ENCODE measurements at places on chromosomes 1 and 21. TPM values are rescaled to one million over a fixed set of nuclear protein-coding genes. Genes with fewer than 3 reads are reported as not detected.
A peak's percentile ranks its signal among the peaks of the same experiment; 100 is the strongest.

Gene MYOC
- 0.69 TPM for total RNA-seq

Gene LAMTOR5
- total RNA-seq, result 39.6 TPM

Gene TIE1
- total RNA-seq, result 32.3 TPM

Gene COL16A1
- total RNA-seq, result 60.6 TPM

Gene SPRR2A
- not detected for total RNA-seq

Gene FAM167B
- 1.5 TPM for total RNA-seq

DNA sequence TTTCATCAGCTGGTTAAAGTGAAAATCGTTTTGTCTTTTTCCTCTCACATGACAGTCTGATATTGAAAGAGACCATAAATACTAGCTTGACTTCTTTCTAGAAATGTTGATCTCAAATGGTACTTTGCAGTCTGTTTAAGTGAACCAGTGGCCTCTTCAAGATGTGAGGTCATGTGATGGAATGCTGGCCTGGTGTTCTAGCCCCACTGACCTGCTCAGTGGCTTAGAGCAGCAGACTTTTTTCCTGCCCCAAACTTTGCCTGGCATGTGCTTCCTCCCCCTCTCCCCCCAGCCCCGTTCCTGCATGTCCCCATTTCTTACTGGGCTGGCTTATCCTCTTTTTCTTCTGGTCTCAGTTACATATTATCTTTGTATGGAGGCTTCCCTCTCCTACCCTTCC lies 34.3 kb downstream of the ZYG11A start:
- no peaks in the 10 kb centered on the region for H3K4me1 ChIP-seq
- H3K27me3 ChIP-seq, result no peaks in the 10 kb centered on the region
- DNase-seq, result no peak
- no peak overlapping the region for H3K27ac ChIP-seq
- no peaks in the 10 kb centered on the region for H3K36me3 ChIP-seq
- H3K4me3 ChIP-seq, result no peak overlapping the region

GRCh38 chr1:245599371-245600174 lies 444.8 kb downstream of the KIF26B start:
- H3K27me3 ChIP-seq, result no peaks in the 10 kb centered on the region
- H3K36me3 ChIP-seq, result no peaks in the 10 kb centered on the region
- peak; percentile 70 for DNase-seq
- no peak overlapping the region for H3K4me3 ChIP-seq
- no peak overlapping the region for H3K27ac ChIP-seq

DNA sequence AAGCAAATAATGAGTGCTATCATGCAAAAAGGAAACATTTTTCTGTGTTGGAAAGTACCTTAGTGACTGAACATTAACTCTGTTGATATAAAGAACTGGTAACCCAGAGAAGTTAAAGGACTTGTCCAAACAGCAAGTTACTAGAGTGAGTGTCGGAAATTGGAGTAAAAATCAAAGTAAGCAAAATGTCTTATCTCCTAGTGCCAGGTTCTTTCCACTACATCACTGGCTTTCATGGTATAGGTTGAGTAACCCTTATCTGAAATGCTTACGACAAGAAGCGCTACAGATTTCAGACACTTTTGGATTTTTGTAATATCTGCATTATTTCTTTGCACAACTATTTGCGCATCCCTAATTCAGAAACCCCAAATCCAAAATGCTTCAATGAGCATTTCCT lies 16.4 kb upstream of the RABIF start:
- no peak for DNase-seq
- peaks cover 40% of the 10 kb centered on the region for H3K36me3 ChIP-seq
- H3K4me3 ChIP-seq, result no peak overlapping the region

DNA sequence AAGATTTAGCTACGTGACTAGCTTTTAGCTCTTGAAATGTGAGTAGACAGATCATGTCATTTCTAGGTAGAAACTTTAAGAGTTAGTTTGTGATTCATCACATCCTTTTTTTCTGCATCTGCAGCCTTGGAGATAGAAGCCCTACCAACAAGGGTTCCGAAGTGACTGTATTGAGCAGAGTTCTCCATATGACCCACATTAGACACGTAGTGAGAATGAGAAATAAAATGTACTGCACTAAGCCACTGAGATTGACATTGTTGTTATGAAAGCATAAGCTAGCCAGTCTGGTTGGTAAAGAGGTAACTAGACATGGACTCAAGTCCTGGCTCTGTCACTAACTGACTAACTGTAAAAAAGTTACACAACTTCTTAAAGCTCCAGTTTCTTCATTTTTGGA lies 296.1 kb downstream of the PDE4B start:
- no peaks in the 10 kb centered on the region for H3K4me1 ChIP-seq
- no peaks in the 10 kb centered on the region for H3K36me3 ChIP-seq
- H3K27me3 ChIP-seq, result no peaks in the 10 kb centered on the region
- H3K4me3 ChIP-seq, result no peak overlapping the region
- H3K27ac ChIP-seq, result no peak overlapping the region

- no peaks in the 10 kb centered on the region for H3K27me3 ChIP-seq
- DNase-seq, result no peak
- H3K4me1 ChIP-seq, result peaks cover 21% of the 10 kb centered on the region
- no peak overlapping the region for H3K27ac ChIP-seq
- H3K36me3 ChIP-seq, result no peaks in the 10 kb centered on the region
Observed at GRCh38 chr1:114077188-114077587, 76.5 kb downstream of the SYT6 start.

DNA sequence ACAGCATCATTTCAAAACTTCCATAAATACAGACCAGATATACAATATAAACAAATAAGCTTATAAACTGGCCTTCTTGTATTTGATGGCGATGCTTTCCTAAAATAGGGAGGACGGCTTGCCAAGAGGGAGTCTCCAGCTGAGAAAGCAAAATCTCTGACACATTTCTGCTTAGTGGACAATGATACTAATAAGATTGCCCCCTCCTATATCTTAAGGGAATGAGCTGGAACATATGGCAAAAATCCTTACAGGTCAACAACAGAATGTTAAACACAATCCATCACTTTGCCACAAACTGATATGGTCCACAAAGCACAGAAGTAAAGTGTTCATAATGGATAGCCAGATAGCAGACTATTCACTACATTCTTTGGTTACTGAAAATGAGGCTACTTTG lies 7.1 kb upstream of the GADD45A start:
- no peak overlapping the region for H3K4me3 ChIP-seq
- no peak for DNase-seq
- no peaks in the 10 kb centered on the region for H3K36me3 ChIP-seq
- no peaks in the 10 kb centered on the region for H3K27me3 ChIP-seq
- H3K4me1 ChIP-seq, result no peaks in the 10 kb centered on the region

GRCh38 chr1:13820055-13820454 lies 120.1 kb downstream of the PRDM2 start:
- peaks cover 47% of the 10 kb centered on the region for H3K36me3 ChIP-seq
- no peak overlapping the region for H3K4me3 ChIP-seq
- no peak for DNase-seq
- H3K27me3 ChIP-seq, result no peaks in the 10 kb centered on the region
- H3K4me1 ChIP-seq, result no peaks in the 10 kb centered on the region

- no peaks in the 10 kb centered on the region for H3K36me3 ChIP-seq
- DNase-seq, result peak; percentile 22
- no peak overlapping the region for H3K27ac ChIP-seq
- H3K27me3 ChIP-seq, result no peaks in the 10 kb centered on the region
- no peak overlapping the region for H3K4me3 ChIP-seq
- H3K4me1 ChIP-seq, result peaks cover 4% of the 10 kb centered on the region
Observed at GRCh38 chr1:89754518-89754917, 66.3 kb upstream of the LRRC8D start.

DNA sequence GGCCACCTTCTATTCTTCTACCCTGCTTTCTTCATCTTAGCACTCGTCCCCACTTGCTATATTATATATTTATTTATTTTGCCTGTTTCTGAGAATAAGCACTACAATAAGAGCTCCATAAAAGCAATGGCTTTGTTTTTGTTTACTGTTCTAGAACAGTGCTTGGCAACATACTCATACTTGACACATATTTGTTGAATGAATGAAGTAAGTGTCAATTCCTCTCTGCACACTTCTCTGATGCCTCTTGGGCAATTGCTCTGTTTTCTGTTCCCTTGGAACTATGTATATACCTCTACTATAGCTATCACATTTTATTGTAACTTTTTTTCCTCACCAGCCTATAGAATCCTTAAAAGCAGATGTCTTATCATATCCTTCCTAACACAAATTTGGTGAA lies 7.5 kb upstream of the SLC19A2 start:
- no peaks in the 10 kb centered on the region for H3K4me1 ChIP-seq
- no peak overlapping the region for H3K4me3 ChIP-seq
- H3K27ac ChIP-seq, result no peak overlapping the region
- H3K36me3 ChIP-seq, result no peaks in the 10 kb centered on the region

GRCh38 chr1:195733826-195734225 lies 874.4 kb downstream of the KCNT2 start:
- H3K36me3 ChIP-seq, result no peaks in the 10 kb centered on the region
- H3K4me1 ChIP-seq, result no peaks in the 10 kb centered on the region
- H3K4me3 ChIP-seq, result no peak overlapping the region
- H3K27ac ChIP-seq, result no peak overlapping the region
- DNase-seq, result no peak

DNA sequence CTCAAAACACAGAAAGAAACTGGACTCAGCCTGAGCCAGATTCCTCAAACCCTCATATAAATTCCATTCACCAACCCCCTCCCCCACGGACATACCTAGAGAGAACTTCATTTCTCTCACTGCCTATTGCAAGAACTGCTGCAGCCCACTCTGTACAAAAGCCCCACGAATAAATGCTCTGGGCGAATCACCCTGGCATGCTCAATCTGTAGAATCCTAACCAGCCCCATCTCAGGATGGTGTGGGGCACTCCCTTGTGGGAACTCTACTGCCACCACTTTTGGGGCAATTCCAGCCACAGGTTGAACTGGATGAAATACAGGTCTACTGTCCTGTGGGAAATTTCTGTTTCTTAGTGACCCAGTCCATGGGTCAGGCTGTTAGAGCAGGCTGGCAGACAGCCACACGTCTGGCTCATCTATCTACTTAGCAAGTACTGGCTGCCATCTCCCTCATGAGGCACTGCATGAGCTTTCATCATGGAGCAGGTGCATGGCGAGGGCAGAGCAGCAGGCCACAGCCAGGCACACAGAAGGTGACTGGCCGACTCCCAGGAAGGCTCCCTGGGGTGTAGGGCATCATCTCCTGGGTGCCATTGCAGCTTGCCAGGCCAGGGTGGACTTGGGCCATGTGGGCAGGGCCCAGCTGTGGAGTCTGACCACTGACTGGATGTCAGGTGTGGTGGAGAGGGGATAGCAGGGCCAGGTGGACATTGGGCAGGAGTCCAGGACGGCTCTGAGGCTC lies 1.6 kb upstream of the C1orf35 start:
- DNase-seq, result no peak
- peaks cover 56% of the 10 kb centered on the region for H3K36me3 ChIP-seq
- no peak overlapping the region for H3K27ac ChIP-seq

- no peaks in the 10 kb centered on the region for H3K27me3 ChIP-seq
- H3K27ac ChIP-seq, result no peak overlapping the region
- H3K4me1 ChIP-seq, result peaks cover 38% of the 10 kb centered on the region
- no peaks in the 10 kb centered on the region for H3K36me3 ChIP-seq
- DNase-seq, result peak; percentile 47
Observed at GRCh38 chr1:232381394-232382100, 248.4 kb downstream of the SIPA1L2 start.

GRCh38 chr1:210696709-210697108 lies 368.0 kb downstream of the HHAT start:
- no peaks in the 10 kb centered on the region for H3K27me3 ChIP-seq
- peaks cover 14% of the 10 kb centered on the region for H3K4me1 ChIP-seq
- DNase-seq, result no peak
- no peak overlapping the region for H3K27ac ChIP-seq
- H3K36me3 ChIP-seq, result no peaks in the 10 kb centered on the region

- no peak overlapping the region for H3K27ac ChIP-seq
- no peaks in the 10 kb centered on the region for H3K27me3 ChIP-seq
- no peaks in the 10 kb centered on the region for H3K4me1 ChIP-seq
- DNase-seq, result peak; percentile 84
- H3K36me3 ChIP-seq, result no peaks in the 10 kb centered on the region
Observed at GRCh38 chr1:214303141-214303930, 22.4 kb downstream of the SMYD2 start.

DNA sequence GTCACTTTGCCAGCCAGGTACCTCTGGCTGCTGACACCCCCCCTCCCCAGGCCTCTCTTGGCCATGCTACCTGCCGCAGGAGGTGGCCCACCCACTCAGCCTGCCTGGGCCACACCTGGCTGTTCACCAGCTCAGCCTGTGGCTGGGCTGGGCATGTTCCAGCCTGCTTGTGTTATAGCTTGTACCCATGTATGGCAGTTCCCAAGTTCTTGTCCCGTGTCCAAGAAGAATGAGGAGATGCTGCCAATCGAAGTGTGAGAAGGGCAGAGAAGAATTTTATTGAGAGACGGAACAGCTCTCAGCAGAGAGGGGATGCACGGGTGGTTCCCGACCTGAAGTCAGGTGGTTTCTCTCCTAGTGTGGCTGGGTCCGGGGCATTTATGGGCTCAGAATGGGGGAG lies 3.9 kb upstream of the MMEL1 start:
- peaks cover 31% of the 10 kb centered on the region for H3K4me1 ChIP-seq
- no peaks in the 10 kb centered on the region for H3K27me3 ChIP-seq
- no peak overlapping the region for H3K4me3 ChIP-seq
- no peak for DNase-seq
- H3K36me3 ChIP-seq, result peaks cover 19% of the 10 kb centered on the region
- no peak overlapping the region for H3K27ac ChIP-seq

- no peak for DNase-seq
- H3K36me3 ChIP-seq, result no peaks in the 10 kb centered on the region
- no peak overlapping the region for H3K27ac ChIP-seq
- peaks cover 3% of the 10 kb centered on the region for H3K27me3 ChIP-seq
- no peak overlapping the region for H3K4me3 ChIP-seq
- H3K4me1 ChIP-seq, result no peaks in the 10 kb centered on the region
Observed at GRCh38 chr1:241527146-241527545, 5.0 kb upstream of the KMO start.

DNA sequence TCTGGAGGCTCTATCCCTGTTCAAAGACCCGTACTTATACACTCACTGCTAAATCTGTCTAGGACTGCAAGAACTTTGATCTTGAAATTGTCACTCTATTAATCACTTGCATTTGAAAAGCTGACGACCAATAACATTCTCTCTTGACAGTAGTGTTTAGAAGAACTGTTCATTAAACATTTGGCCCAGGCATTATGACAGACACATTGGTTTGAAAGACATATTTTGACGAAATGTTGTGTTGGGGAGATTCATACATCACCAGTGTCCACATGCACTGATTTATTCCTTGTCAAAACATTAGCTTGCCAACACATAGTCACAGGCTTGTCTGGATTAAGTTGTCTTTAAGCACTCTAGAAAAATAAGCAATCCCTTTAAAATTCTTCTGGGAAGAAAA lies 951.3 kb downstream of the ADGRL2 start:
- DNase-seq, result no peak
- no peak overlapping the region for H3K27ac ChIP-seq
- H3K4me3 ChIP-seq, result no peak overlapping the region
- no peaks in the 10 kb centered on the region for H3K27me3 ChIP-seq

DNA sequence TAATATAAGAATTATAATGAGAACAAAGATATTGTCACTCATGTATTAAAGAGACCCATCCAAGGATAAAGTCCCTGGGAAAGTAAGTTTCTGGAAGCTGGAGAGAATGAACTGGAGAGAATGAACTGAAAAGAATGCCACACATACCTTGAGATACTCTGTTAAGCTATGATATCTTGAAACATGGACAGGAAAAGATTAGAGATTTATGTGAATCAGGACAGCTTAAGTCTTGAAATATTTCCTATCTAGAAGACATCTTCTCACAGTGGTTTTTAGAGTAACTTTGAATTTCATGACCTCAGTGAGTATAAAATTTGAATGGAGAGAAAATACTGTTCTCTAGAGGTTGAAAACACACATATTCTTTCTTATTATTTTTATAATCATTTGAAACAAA lies 201.3 kb upstream of the HMCN1 start:
- no peak for DNase-seq
- no peaks in the 10 kb centered on the region for H3K36me3 ChIP-seq
- no peaks in the 10 kb centered on the region for H3K4me1 ChIP-seq
